Stimulated activated CD4-positive, alpha-beta T cell treated with anti-CD3 and anti-CD28 coated beads, Interleukin-15, amount 100 ng/mL, for 1 hour (primary cell): ENCODE measurements at places on chromosomes 3 and 15.

DNA sequence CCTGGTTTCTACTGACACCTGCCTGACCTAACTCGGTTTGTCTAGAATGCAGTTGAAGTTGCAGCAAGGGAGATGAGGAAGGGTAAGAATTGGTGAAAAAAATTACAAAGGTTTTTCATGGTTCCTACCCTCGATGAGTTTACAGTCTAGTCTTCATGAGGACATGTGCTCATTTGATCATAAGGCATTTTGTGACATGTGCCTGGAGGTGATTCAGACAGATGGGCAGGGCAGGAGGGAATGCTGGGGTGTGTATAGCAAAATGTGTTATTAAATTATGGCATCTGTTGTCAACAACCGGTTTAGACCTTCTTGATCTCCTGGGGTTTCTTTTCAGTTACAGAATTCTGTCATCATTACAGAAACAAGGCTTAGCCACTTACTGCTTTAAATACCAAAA, 101.2 kb downstream of the CACNA1D start:
- no peak for DNase-seq

- no peak for DNase-seq
Measured at GRCh38 chr3:178170698-178171535, 365.3 kb upstream of the KCNMB2 start.

- no peak for DNase-seq
Measured at GRCh38 chr3:166322391-166322790, 485.2 kb upstream of the BCHE start.

DNA sequence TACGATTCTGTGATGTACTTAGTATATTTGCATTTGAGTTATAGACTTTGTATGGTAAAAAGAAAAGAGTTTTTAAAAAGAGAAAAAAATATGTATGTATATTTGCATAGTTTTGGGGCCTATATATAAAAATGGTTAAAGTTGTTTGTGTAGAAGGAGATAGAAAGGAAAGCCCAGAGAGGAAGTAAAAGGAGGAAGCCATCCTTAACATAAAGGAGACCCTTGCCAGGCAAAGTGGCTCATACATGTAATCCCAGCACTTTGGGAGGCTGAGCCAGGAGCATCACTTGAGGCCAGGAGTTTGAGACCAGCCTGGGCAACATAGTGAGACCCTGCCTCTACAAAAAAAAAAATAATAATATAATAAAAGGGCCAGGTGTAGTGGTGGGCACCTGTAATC, 8.4 kb downstream of the SNAP23 start:
- no peak for DNase-seq

GRCh38 chr3:146814601-146815315, 209.6 kb upstream of the PLSCR5 start:
- DNase-seq, result no peak

GRCh38 chr3:194871143-194871863, 185.6 kb downstream of the FAM43A start:
- DNase-seq, result no peak

- DNase-seq, result no peak
Measured at GRCh38 chr3:188169830-188170455, 16.0 kb downstream of the LPP start.

DNA sequence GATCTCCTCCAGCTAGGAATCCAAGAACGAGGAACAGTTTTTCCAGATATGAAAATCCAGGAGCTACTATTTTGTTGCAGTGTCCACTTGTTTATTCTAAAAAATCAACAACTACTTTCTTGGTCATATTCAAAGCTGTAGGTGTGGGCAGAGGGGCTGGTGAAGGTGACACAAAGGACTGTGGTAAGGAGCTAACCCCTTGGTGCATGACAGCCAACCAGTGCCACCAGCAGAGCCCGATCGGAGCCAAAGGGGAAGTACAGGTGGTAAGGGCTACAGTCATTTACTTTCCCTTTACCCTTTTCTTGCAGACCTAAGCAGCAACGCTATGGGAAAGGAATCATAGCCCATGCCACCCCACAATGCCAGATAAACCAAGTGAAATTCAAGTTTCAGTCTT, 30.7 kb downstream of the PLA1A start:
- DNase-seq, result no peak

DNA sequence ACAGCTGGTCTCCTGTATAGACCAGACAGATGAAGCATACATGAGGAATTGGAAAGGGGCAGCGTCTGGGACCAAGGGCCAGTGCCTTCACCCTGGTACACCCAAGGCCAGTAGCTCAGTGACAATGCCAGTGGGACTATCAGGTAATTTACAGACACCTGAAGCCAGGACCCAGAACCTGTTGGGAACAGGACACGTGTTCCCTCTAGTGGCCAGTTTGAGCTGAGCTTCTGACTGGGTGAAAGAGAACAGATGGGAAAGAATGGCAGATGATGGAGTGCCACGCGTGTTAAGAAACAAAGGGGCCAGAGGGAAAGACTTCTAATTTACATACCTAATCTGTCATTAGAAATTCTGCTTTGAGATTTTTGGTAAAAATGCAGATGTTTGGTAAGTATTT, 5.1 kb upstream of the SLC25A38 start:
- peak; percentile 19 for DNase-seq

DNA sequence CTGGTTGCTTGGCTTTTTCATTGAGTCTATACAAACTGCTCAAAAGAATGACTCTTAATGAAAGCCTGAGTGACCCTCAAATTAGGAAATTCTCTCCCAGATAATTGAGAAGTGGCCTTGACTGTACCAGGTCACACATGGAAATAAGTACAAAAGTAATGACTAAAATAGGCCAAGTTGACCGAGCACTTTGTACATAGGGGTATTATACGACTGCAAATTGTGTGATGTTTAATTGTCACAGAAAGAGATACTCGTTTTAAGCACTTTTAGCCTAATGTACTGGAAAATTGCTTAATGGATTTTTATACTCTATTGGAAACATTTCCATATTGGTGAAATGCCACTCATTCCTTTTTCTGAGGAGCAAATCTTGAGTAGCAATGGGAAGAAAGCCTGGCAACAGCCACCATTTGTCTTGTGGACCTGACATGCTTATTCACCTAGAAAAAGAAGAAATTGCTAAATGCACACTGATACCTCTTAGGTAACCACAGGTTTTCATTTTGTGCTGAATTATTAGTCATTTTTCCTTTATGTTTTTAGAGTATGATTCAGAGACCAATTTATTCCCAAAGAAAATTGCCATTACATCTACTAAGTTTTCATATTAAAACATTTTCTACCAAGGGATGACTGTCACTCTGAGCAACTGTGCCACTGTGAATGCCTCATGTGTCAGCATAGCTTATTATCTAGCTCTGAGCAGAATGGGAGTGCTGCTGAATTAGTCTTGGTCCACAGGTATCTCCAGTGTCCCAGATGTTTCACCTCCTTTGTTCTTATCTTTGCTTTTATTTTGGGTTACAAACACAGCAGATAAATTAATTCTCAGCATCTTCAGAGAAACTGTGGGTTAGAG, 8.9 kb upstream of the PXK start:
- no peak for DNase-seq

DNA sequence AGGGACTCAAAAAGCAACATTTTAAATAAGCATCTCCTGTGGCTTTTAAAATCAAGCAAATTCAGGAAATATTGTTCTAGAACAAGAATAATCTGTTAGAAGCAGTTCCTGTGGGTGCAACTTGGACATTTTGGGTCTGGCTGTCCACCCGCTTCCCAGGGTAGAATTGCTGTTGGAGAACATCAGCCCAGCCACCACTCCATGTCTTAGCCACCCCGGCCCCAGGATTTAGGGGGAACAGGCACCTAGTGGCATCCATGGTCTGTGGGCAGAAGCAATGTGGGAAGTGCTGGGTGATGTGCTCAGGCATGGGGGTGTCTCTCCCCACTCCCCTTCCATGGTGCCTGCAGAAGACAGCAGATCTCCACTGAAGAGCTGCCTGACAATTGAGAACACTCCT, 162.6 kb downstream of the KLF13 start:
- DNase-seq, result no peak

DNA sequence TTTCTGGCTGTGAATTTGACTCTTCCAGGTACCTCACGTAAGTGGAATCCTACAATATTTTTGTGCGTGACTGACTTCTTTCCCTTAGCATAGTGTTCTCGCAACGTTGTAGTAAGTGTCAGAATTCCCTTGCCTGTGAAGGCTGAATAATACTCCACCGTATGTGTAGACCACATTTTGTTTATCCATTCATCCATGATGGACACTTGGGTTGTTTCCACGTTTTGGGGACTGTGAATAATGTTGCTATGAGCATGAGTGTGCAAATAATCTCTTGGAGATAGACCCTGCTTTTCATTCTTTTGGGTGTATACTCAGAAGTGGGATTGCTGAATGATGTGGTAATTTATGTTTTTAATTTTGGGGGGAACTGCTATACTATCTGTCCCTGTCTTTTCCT, 82.2 kb downstream of the APBA2 start:
- no peak for DNase-seq

GRCh38 chr3:126022741-126023359, 53.9 kb downstream of the ROPN1B start:
- DNase-seq, result no peak

DNA sequence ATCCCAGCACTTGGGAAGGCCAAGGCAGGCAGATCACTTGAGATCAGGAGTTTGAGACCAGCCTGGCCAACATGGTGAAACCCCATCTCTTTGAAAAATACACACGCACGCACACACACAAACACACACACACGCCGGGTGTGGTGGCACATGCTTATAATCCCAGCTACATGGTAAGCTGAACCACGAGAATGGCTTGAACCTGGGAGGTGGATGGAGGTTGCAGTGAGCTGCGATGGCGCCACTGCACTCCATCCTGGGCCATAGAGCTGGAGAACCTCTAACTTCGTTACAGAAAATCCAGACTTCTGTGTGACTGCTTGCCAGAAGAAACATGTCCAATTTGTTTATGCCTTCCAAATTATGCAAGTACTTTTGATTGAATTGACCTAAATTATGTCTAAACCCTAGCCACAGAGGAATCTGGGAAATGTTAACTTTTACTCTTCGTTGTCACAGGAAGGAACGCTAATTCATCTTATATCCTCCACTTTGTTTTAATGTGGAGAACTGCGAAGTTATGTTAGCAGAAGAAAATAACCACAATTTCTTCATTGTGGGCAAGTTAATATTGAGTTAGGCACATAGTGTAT, 21.7 kb downstream of the TRIM59 start:
- DNase-seq, result no peak

- DNase-seq, result no peak
Measured at GRCh38 chr3:42710323-42711021, 7.9 kb upstream of the HHATL start.

- DNase-seq, result peak; percentile 18
Measured at GRCh38 chr15:52481915-52482314, 46.8 kb downstream of the MYO5A start.

DNA sequence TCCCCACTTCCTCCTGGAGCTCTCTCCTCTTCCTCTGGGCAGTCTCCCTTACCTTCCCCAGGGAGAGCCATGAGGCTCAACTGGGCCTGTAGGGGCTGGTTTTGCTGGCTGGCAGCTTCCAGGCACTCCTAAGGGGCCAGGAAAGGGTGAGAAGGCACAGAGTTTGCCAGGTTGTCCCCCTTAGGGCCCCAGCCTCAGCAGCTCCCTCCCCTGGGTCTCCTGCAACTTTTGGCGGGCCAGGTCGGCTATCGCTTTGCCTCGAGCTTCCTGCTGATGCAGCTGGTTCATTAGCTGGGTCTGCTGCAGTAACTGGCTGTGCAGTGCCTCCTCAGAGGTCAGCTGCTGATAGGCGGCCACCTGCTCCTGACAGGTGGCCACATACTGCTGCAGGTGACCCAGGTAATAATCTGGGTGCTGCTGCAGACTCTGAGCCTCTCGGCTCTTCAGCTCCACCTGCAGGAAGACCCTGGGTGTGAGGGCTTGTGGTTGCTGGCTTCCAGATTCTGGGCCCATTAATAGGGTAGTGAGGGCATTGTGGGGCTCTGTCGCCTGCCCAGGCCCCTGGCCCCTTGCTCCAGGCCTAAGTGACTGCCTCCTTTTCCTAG, 29.7 kb upstream of the OR4F6 start:
- no peak for DNase-seq

- DNase-seq, result no peak
Measured at GRCh38 chr3:81761904-81762580, 597 bp upstream of the GBE1 start.

- no peak for DNase-seq
Measured at GRCh38 chr3:62669161-62669560, 206.1 kb downstream of the CADPS start.

- no peak for DNase-seq
Measured at GRCh38 chr15:101525087-101525669, 35.7 kb upstream of the PCSK6 start.
